Stimulated activated CD8-positive, alpha-beta memory T cell treated with anti-CD3 and anti-CD28 coated beads, Interleukin-4, amount 100 ng/mL, for 4 hours (primary cell): ENCODE measurements at places on chromosomes 7 and 10.

GRCh38 chr10:61804414-61804813 is 97.1 kb upstream of the ARID5B start:
- no peak for DNase-seq

DNA sequence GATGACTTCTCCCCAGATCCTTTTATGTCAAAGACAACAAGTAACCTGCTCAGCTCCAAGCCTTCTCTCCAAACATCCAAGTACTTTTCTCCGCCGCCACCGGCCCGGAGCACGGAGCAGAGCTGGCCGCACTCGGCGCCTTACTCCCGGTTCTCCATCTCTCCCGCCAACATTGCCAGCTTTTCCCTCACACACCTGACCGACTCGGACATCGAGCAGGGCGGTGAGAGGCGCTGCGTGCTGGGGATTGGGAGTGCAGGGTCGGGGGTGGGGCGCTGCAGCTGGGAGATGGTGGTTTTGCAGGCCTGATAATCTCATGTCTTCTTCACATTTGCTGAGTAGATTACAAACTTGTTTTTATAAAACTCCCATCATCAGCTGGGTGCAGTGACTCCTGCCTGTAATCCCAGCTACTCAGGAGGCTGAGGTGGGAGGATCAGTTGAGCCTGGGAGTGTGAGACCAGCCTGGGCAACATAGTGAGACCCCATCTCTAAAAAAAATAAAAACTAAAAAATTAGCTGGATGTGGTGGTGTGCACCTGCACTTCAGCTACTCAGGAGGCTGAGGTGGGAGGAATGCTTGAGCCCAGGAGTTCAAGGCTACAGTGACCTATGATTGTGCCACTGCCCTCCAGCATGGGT is 7.2 kb upstream of the BHLHA15 start:
- DNase-seq = no peak

DNA sequence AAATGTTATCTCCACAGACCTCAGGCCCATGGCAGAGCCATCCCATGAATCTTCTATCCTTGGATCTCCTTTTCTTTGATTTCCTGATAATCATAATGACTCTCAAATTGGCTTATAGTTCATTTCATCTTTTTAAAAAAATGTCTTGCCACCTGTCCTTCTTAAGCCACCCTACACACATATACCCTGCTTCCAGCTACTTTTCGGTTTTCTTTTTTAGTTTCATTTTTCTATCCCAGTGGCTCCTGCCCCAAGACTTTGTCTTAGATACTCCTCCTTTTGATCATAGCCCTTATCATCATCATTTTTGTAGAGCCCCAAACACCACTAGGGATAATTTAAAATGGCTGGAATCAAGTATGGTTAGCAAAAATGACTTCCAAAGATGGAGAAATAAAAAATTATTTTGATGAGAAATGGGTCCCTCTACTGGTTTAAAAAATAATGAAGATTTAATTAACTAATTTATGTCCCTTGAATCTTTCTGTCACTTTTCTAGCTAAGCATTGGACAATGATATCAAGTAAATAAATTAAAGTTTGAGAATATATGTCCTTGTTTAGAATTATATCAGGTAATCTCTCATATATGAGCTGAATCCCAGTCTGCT is 277.3 kb upstream of the SEMA3D start:
- DNase-seq = no peak

DNA sequence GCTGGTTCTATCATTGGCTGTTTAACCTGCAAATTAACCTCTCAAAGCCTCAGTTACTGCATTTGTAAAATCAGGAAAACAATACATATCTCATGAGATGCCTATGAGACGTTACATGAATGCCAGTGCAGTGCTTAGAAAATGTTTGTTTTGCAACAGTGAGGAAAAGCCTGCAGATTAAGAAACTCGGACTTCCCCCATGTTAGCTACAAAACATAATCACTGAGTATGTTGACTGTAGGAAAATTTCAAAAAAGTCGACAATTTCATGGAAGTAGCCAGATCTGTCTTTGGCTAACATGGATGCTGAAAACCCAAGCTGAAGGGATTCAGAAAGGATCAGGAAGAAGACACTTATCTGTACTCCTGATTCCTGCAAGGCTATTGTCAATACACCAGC is 121.4 kb downstream of the TRIL start:
- DNase-seq = no peak

DNA sequence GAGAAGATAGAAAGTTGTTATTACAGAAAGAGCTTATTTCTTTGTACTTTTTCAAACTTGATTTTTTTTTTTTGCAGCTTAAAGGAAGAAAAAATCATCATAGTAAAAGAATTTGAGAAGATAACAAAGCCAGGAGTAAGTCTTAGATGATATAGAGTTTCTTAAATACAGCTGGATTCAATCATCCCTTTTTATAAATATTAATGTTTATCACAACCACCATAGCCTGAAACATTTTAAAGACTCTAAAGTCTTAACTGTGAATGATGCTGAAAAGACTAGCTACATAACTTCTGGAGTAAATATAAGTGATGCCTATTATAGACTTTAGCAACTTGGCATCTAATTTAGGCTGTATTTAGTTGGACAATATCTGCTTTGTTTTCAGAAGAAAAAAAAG is 54.8 kb upstream of the FGL2 start:
- DNase-seq = no peak

- no peak for DNase-seq
Measured at GRCh38 chr7:28434510-28434909, 22.2 kb downstream of the CREB5 start.

DNA sequence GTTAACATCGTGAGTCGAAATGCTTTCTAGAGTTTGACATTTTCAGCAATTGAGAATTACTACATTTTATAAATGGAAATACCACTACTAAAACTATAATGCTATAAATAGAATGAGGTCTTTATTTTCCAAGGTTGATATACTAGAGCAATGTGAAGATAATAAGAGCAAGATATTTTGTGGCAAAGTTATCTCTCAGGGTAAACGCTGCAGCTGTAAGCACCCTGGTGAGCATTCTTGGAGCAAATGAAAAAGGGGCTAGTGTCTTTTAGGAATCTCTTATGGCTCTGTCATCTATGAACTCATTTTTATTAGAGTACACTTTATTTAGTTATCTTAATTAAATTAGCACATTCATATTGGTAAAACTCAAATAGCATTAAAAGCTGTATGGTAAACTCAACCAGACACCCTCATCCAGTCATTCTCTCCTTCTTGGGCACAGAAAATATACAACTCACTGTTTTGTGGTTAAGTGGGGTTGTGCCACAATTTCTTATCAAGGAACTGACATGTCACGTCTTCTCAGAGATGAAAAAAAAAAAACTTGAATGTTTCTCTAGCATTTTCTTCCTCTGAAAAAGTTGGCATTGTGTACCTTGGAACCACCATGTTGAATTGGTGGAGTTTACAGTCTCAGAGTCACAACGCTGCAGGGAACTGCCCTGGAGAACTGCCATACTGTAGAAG is 289.5 kb upstream of the PFKP start:
- DNase-seq = no peak

DNA sequence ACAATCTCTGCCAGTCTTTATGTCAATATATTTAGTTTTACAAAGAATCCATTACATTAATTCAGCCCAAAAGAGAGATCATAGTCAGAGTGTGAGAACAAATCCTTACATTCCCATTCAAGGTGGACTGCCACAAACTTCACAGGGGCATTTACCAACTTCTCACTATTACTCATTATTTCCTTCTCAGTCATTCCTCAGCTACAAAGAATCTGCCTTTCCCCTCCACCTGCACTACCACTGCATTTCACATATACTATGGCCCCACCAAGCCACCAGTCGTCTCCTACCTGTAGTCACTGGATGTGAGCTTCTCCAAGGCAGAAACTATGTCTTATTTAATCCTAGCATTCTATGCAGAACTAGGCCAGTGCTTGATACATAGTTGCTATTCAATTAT is 94.3 kb downstream of the USP6NL start:
- DNase-seq = no peak

DNA sequence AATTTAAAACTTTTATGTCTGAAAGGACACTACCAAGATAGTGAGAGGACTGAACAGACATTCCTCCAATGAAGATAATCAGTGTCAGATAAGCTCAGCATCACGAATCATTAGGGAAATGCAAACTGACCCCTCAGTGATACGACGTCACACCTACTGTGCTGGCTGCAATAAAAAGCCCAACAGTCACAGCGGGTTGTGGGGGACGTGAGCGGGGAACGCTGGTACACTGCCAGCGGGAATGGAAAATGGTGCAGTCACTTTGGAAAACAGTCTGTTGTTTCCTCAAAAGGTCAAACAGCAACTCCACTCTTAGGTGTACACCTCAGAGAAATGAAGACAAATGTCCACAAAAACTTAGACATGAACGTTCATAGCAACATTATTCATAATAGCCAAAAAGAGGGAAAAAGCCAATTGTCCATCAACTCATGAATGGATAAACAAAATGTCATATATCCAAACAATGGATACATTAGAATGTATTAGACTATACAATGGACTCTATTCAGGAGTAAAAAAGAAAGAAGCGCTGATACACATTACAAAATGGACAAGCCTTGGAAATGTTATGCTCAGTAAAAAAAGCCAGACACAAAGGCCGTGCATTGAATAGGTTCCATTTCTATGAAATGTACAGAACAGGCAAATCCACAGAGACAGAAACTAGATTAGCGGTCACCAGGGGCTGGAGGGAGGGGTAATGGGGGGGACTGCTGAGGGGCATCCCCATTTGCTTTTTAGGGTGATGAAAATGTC is 2.4 kb upstream of the ECHS1 start:
- no peak for DNase-seq

- no peak for DNase-seq
Measured at GRCh38 chr10:871951-872403, 59.5 kb downstream of the LARP4B start.

DNA sequence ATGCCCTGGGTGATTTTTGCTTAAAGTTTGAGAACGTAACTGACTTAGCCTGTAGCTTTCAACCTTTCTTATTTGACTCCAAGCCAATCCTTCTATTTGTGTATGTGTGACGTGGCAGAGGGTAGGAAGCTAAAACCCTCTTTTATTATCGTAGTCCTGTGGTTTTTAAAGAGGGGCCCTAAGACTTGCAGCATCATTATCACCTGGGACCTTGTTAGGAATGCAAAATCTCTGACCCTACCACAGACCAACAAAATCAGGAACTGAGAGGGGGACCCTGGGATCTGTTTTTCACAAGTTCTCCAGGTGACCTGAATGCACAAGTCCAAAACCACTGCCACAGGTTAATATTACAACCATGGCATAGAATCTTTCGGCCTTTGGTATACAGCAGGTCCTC is 80.1 kb downstream of the OSBPL3 start:
- no peak for DNase-seq

DNA sequence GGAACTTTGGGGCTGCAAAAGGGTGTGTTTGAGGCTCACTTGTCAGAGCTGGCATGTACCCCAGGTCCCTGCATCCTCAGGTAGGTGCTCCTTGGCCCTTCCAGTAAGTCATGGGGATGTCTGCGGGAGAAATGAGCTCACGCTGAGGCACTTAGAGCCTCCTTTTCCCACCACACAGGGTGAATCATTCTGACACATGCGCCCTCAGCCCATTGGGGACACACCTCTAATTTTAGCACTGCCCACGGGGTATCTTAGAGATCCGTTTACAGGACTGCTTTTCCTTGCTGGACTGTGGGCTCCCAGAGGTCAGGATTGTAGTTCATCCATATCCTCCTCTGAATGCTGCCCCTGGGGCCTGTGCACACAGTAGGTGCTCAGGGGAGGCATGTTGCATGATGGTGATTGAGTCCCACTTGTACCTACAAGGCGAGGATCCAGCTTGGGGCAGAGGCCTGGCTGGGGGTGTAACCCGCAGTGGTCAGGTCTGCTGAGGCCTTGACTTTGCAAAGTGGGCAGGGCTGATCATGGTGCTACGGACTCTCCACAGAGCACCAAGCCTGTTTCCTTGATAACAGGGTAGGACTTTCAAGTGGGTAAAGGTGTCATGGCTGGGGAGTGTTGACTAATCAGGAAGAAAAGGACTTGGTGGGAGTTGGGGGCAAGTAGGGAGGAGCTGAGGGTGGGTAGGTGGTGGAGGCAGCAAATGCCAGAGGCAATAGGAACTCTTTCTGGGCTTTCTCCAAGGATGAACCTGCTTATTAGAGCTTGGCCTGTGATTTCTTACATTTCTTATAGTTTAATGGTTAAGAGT is 5.8 kb downstream of the TSPAN15 start:
- DNase-seq = no peak
